ENCODE measurements at places on chromosomes 7 and 10.

DNA sequence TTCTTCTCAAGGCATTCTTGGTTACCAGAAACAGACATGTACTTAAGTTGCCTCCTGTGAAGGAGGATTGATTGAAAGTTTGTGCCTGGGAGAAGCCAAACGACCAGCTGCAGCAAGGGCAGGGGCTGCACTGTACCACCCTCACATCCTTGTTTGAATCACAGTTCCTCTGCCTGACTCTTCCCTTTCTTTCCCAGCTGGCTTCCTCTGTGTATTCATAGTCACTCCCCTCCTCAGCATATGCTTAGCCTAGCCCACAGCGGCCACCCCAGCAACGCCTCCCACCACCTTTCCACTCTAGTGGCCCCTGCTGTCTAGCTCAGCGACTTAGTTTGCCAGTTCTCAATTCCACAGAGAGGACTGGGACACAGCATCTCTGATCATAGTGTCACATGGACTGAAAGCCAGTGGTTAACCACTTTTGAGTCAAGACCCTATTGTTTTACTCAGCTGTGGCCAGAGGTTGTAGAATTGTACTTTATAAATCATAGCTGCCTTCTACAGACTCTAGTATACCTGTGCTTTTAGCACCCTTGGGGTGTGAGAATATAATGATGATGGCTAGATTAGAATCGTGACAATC, 643.0 kb downstream of the SUGCT start:
- no peak for DNase-seq

DNA sequence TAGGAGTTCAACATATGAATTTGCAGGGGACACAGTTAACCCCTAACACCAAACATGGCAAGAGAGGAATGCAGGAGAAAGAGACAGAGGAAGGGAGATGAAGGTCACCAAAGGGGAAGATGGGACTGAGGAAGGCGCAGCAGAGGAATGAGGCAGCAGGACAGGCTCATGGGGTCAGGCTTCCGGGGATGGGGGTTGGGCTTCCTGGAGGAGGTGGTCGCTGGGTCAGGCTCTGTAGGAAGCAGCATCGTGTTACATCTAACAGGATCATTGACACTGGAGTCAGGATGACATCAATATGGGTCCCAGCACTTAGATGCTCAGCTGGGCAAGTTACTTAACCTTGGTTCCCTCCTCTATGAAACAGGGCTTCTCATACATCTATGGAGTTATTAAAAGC, 113.2 kb downstream of the NPTX2 start:
- DNase-seq = no peak

DNA sequence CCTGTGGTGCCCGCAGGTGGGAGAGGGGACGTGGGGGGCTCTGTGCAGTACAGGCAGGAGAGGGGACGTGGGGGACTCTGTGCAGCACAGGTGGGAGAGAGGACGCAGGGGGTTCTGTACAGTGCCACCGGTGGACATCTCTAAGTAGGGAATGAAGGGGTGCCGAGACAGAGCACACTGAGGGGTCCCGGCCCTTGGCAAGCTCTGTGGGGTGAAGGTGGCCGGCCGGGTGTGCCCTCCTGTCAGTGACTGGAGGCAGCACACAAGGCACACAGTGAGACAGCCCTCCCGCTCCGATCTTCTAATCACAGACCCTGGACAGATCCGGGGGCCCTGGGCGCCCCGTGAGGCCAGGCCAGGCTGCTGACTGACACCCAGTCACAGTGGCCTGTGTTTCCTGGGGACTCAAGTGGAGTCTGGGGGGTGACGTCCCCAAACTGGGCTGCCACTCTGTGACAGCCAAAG, 11.2 kb downstream of the GPR146 start:
- no peak for DNase-seq

- DNase-seq = no peak
These were observed 1249.6 kb downstream of the TYW1 start for GRCh38 chr7:68246189-68246633.

DNA sequence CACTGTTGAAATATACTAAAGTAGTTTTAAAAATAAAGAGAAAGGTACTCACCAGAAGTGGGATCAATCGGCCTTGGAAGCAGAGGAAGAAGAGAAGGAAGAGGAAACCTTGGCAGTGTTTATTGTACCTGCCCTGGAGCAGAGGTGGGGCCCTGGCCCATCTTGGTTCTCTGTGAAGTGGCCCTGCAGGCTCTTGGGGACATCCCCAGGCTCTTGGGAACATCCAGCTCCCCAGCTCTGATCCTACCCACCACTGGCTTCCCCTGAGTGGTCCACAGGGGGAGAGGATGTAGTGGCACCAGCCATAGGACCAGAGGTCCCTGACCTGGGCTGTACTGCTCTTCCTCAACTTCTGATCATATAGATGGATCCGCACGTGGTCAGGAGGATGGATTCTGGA, 22.3 kb upstream of the RET start:
- no peak for DNase-seq

GRCh38 chr7:106952658-106953231, 87.7 kb downstream of the PIK3CG start:
- DNase-seq = no peak

- DNase-seq = no peak
These were observed 19.3 kb upstream of the PHYH start for GRCh38 chr10:13319166-13319565.

- DNase-seq = no peak
These were observed 509.7 kb upstream of the AKR1E2 start for GRCh38 chr10:4316161-4316810.

DNA sequence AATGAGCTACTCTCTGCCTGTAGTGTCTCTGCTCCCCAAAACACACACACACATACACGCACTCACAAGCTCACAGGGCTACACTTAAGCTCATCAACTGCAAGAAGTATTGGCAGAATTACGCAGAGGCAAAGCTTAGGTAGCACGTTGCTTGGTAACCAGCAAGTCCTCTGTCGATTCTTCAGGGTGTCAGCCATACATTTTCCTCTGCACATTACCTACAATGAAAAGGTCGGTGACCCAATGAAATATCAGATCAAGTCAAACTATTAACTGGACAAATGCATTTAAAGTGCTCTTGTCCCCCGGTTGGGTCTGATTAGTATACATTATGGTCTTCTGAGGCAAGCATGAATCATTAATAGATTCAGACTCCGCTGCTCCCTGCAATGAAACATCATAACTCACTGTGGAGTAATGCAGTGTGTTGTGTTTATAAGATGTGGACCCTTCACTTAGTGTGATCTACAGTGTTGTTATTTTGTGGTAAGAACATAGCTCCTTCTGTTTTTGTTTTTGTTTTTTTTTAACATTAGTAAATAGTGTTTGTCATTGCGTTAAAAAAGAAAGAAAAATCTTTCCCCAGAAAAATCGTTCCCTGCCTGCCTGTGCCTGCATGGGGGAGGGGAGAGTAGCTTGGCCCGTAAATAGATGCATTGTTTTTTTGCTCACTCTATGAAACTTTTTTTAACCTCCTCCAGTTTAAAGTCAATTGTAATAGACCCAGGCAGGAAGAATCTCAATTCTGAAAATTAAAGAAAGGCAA, 325.5 kb downstream of the SFMBT2 start:
- DNase-seq = no peak

GRCh38 chr7:151238924-151239836, 6.9 kb downstream of the CHPF2 start:
- DNase-seq = no peak

DNA sequence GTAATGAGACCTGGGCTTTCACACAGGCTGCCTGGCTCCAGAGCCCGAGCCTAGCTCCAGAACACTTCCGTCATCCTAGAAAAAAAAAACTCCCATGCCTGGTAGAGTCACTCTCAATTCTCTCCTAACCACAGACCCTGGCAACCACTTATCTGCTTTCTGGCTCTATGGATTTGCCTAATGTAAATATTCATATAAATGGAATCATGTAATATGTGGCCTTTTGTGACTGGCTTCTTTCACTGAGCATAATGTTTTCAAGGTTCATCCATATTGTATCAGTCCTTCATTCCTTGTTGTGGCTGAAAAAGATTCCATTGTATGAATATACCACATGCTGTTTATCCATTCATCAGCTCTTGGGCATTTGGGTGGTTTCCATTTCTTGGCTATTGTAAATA, 167.7 kb upstream of the MKLN1 start:
- DNase-seq = no peak

GRCh38 chr7:35260246-35260645, 6.3 kb upstream of the TBX20 start:
- DNase-seq = no peak

DNA sequence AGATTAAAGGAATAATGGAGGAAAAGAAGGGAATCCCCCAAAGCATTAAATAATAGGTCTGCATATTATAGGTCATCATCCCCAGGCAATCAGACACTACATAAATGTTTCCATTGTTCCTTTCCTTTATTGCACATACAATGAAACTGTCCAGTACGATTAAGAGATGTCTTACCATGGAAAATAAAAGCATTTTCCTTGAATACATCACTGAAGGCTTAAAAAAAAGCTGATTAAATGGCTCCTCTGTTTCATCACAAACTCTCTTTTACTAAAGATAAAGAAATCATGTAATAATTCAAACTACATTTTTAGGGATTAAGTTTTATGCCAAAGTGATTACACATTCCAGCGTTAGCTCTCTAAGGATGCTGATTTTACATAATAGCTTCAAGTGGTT, 316.0 kb downstream of the AGMO start:
- DNase-seq = no peak

GRCh38 chr7:29405891-29406290, 157.7 kb upstream of the PRR15 start:
- no peak for DNase-seq

- DNase-seq = no peak
These were observed 40.5 kb downstream of the C1QL3 start for GRCh38 chr10:16481052-16481728.

- peak; percentile 15 for DNase-seq
These were observed 43.3 kb upstream of the NFKB2 start for GRCh38 chr10:102352066-102352715.

- DNase-seq = no peak
These were observed 6.6 kb downstream of the LEP start for GRCh38 chr7:128247640-128248194.

DNA sequence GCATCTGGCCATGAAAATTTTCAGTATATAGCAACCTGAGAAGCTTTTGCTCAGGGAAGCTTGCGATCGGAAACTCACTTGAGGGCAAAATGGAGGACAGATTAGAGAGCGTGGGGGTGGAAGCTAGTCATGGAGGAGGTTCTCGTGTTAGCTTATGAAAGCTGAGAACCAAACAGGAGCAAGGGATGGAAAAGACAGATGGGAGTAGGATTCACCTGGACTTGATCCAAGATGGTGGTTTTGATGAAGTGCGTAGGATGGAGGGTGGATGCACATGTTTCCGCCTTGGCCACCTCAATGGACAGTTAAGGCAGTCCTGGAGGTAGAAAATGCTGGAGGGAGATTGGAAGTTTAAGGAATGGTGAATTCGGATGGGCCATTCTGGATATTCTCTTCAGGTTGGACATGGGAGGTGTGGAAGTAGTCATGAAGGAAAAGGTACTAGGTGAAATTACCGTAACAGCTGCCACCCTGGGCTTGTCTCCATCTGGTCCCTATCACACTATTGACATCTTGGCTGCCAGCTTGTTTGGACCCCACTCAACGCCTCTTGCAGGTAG, 6.3 kb upstream of the C10orf95 start:
- no peak for DNase-seq

DNA sequence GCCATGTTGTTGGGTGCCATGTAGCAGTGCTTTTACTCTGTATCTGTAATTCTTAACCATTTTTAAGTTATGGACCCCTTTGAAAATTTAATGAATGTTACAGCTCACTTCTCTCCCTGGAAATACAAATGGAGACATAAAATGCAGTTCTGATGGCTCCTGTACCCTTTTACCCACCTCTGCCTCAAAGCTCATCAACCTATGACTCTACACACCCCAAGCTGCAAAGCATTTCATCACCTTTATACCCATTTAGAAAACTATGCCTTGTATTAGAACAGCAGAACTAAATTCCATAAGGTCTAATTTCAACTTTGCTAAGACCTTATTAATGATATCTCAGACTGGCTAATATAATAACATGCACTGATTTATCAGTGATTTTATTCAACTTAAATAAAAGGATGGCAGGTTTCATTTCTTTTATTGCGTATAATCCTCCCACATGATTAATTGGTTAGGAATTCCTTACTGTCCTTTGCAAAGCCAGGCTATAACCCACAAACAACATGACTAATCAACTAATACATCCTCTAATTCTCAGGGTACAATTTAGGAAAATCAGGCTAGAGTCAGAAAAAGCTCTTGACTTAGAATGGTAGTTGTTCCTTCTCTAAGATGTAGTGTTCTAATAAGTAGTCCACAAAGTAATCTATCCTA, 68.1 kb downstream of the CPEB3 start:
- DNase-seq = no peak

GRCh38 chr7:94389381-94389780, 5.3 kb upstream of the COL1A2 start:
- DNase-seq = no peak

DNA sequence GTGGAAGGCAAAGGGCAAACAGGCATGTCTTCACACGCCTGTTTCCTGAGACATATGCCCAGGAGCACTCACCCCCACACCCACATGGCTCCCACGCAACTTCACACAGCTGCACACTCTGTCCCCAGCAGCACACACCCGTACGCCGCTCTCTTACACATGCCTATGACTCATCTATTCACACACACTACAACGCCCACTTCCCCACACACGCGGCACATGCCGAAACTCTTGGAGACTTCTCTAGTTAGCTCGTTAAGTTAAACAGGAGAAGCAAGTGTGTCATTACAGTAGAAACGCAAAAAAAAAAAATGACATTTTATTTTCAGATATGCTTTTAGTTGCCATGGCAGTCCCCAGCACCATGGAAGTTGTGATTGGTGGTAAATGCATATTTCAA, 6.7 kb downstream of the CALN1 start:
- no peak for DNase-seq

GRCh38 chr10:28879875-28880682, 202.8 kb downstream of the BAMBI start:
- DNase-seq = no peak

GRCh38 chr7:135291809-135292253, 58.2 kb downstream of the STRA8 start:
- no peak for DNase-seq

DNA sequence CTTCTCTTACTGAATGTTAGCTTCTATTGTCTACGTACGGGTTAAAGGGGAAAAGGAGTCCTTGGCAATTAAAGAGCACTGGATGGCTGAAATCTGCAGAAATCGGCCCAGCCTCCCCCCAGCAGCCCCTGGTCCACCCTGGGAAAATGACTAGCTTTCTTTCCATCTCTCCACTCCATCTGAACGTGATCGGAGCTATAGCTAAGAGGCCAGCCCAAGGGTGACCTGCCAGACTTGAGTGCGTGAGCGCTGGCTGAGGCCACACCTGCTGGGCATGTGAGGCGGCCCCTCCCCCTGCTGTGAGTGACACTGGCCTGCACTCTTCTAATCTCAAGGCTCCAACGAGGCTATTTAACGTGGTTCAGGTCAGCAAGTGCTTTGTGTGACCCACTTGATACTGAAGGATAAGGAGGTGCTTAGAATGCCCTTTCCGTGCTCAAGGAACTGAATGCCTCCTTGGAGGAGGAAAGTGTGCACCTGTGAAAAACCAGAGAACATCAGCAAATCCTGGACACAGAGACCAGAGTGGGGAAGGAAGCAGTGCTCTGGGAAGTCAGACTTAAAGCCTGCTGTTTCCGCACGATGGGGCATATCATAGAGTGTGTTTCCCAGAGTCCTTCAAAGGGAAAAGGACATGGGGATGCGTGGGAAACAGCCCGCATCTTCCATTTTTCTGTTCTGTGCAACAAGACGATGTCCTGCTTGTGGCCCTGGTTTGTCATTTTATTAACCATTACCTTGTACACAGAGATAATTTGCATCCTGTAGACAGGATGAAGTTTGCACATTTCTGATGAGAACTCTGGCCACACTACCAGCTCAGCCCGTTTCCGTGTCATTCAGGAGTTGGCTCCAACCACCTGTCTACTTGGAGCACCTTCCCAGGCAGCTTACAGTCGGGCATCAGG, 12.5 kb upstream of the MNX1 start:
- no peak for DNase-seq
